ENCODE measurements at places on chromosomes 6 and 20. TPM values are rescaled to one million over a fixed set of nuclear protein-coding genes. Genes with fewer than 3 reads are reported as not detected.
A peak's percentile ranks its signal among the peaks of the same experiment; 100 is the strongest.

GRCh38 chr20:45450097-45450818 is 19.3 kb upstream of the WFDC2 start:
- DNase-seq: no peak

The SALL4 gene
- not detected for total RNA-seq

- DNase-seq: no peak
These were observed 99.2 kb downstream of the QKI start for GRCh38 chr6:163513570-163514166.

DNA sequence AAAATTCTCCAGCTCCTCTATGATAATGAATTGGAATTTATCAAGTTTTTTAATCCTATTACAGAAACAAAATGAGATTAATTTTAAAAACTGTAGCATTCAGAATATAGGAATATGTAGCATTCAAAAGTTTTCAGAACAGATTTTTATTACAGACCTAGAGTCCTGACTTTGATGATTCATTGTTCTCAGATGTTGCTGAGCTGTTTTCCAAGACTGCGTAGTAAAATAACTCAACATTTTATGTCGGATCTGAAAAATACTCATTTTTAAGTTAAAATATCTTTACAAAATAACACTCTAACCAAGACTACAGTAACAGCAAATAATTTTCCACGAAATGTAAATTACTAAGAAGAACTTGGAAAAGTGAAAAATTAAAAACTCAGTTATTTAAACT is 67.1 kb downstream of the SYCP2 start:
- no peak for DNase-seq

GRCh38 chr6:170006900-170007467 is 255.6 kb downstream of the ERMARD start:
- DNase-seq: peak; percentile 4

DNA sequence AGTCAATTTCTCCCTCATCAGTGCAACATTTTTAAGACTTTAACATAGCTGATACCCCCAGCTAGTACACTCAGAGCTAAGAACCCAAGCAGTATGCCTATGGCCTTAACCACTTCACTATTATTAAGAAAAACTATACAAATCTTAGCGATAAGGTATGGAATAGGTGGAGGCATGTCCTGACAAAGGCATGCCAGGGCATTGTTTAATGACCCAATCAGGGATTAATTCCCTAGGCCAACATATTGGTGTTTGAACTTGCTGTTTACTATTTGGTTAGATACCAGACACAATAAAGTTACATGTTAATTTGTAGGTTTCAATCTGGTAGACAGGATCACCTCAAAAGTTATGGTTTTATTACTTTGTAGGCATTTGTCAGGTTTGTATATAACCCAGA is 93.1 kb downstream of the ARMC2 start:
- no peak for DNase-seq

GRCh38 chr20:19697415-19697814 is 60.6 kb upstream of the RIN2 start:
- DNase-seq: no peak

DNA sequence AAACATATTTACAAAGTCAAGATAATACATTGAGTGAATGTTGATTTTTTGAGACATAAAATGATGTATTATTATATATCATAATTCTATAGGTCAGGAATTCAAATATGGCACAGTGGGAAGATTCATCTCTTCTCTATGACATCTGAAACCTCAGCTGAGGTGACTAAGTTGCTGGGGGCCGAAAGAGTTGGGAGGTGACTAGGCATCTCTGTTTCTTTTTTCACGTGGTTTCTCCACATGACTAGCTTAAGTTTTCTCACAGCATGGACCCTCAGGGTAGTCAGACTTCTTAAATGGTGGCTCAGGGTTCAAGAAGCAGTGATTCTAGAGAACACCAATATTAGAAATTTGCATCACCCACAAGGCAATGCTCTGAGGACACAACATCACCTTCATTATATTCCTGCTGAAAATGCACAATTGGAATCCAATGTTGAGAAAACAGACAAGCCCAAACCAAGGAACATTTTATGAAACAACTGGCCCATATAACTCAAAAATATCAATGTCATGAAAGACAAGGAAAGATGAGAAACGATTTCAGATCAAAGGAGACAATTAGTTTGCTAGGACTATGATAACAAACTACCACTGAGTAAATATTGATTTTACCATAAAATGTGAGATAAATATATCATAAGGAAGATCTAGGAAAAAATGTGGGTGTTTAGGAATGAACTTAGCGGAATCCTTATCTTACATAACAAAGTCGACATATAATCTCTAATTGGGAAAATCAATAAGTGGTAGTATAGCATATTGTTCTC is 273.3 kb upstream of the IRAK1BP1 start:
- no peak for DNase-seq

DNA sequence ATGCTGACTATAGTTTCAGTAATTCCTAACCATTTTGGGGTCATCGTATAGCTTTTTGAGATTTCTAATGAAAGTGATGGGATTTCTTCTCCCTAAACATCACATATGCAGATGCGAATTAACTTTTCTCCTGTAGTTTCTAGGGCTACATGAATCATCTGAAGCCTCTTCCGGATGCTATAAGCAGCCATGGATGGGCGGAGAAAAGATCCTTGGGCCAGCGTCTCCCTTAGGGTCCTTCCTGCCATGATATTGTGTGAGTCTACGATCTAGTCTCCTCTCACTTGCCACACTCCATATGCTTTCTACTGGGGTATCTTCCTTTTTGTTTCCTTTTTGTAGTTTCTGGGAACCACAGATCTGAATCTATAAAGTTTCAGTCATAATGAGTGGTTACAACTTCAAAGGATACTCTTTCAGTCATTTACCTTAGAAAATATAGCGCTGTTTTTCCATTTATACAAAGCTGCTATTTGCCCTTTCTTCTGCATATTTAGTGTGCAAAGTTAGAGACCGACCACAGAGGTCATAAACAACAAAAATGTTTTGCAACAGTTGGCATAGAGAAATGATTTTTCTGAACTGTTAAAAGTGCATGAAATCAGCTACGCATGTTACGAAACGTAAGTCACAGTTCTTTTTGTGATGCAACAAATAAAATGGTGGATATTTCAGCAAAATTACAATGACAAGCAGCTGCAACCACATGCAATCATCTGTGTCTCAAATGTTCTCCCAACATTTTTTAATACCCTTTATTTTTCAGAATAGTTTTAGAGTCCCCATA is 396.2 kb upstream of the SLC35B3 start:
- no peak for DNase-seq

DNA sequence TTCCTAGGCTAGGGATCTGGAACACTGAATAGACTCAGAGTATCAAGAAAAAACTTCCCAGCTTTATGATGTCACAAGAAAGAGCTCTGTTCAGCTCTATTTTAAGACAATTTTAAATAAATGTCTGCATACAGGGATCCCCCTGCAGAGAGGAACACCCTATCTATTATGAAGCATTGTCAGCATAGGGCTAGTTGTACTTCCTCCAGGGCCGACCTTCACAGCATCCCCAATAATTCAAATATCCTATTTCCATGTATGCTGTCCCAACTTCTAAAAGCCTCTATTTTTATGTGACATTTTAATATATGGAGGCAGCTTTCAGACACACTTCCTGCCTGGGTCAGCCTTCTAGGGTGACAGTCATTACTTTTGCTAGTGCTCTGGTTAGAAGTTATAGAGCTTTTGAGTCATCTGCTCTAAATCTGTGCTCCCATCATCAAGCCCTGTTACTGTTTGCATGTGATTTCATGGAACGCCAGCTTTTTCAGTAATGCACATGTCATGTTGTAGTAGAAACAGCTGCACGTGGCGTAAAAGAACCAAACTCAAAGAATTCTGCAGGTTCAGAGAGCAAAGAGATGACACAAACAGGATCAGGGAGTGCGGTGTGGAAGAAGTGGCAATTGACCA is 189.2 kb downstream of the ADGB start:
- no peak for DNase-seq

DNA sequence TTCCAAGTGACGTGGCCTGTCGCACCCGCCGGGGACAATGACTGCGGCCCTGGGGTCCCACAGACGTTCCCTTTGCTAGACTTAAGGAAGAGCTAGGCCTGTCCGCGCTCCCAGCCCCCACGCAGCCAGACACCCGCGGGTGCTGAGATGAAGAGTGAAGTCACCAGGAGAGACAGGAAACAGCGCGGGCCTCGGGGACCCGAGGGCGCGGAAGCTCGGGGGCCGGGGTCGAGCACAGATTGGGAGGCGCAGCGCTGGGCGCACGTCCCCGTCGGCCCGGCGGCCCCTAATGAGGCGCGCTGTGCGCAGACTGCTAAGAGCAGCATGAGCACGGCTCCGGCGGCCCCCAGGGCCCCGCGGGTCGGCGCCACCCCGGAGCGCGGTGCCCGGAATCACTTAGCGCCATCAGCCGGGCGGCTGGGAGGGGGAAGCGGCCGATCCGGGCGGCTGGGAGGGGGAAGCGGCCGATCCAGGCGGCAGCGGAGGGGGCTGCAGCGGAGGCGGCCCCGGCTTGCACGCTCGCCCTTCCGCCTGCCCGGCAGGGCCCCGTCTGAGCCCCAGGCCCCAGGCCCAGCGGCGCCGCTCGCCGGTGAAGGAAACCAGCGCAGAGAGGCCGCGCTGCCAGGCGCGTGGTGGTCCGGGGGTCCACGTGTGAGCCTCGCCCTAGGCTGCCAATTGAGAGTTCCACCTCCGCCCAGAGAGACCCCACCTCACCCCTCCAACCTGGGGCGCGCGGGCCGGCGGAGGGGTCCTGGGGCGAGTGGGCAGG is 8.3 kb upstream of the AVP start:
- DNase-seq: peak; percentile 54

DNA sequence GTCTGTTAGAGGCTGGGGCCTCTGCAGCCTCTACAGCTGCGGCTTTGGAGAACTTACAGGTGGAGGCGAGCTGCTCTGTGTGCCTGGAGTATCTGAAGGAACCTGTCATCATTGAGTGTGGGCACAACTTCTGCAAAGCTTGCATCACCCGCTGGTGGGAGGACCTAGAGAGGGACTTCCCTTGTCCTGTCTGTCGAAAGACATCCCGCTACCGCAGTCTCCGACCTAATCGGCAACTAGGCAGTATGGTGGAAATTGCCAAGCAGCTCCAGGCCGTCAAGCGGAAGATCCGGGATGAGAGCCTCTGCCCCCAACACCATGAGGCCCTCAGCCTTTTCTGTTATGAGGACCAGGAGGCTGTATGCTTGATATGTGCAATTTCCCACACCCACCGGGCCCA is 2.6 kb downstream of the TRIM39 start:
- no peak for DNase-seq

GRCh38 chr6:119720160-119720559 is 370.6 kb upstream of the MAN1A1 start:
- DNase-seq: no peak

DNA sequence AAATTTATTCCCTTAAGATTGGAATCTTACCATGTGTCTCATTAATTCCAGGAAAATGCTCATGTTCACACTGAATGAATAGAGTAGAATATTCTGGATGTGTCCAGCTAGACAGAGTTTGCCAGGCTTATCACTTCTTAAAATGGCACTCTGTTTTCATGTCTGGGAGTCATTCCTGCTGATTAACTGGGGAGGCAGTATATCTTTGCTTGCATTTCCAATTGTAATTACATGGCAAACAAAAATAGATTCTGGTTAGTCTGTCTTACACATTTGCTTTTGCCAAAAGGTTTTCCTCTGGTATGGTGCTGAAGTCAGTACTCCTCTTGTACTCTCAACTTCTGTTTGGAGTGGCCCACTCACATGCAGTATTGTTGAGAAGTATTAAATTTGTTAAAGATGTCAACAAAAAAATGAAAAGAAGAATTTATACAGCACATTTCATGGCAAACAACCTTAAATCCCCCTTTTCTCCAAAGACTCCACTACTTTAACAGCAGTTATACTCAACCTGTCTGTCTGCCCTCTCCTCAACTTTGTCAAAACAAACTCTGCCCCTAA is 70.2 kb downstream of the TENT5A start:
- no peak for DNase-seq

The HLA-DOA gene
- 0.53 TPM for total RNA-seq

GRCh38 chr6:142883011-142883410 is 62.0 kb downstream of the HIVEP2 start:
- no peak for DNase-seq

GRCh38 chr6:3773678-3774298 is 22.3 kb upstream of the PXDC1 start:
- DNase-seq: no peak
